ENCODE measurements at places on chromosomes 7 and 10. TPM values are rescaled to one million over a fixed set of nuclear protein-coding genes. Genes with fewer than 3 reads are reported as not detected.
A peak's percentile ranks its signal among the peaks of the same experiment; 100 is the strongest.

The COL17A1 gene
- 34.1 TPM for total RNA-seq

The CTAGE6 gene
- 2.3 TPM for total RNA-seq

The KIF20B gene
- total RNA-seq = 3.3 TPM

The CD36 gene
- 2,026 TPM for total RNA-seq

The SPAM1 gene
- not detected for total RNA-seq

The RTKN2 gene
- 0.16 TPM for total RNA-seq

The CALML3 gene
- total RNA-seq = 3.6 TPM

The CDHR1 gene
- 0.16 TPM for total RNA-seq

The PAX4 gene
- not detected for total RNA-seq

The TMEM106B gene
- 47.9 TPM for total RNA-seq

The ST8SIA6 gene
- total RNA-seq = 32.1 TPM

The KCP gene
- 0.33 TPM for total RNA-seq

The GPR37 gene
- 0.98 TPM for total RNA-seq

The ACHE gene
- 3.2 TPM for total RNA-seq

The LRRD1 gene
- not detected for total RNA-seq

DNA sequence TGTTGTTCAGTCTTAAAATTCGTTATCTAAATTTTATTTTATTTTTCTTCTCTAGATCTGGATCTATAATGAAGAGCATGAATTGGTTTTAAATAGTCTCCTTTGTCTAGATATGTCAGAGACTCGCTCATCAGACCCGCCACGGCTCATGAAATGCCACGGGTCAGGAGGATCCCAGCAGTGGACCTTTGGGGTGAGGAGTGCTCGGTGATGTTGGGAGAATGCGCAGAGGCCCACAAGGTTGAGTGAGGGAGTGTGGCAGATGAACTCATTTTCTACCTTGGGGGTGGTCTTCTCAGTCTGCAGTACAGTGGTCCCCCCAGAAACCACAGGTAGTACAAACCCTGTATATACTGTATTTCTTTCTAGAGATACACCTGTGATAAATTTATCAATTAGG, 95.3 kb downstream of the GALNT11 start:
- no peak for DNase-seq

GRCh38 chr7:109387530-109387929, 817.9 kb downstream of the DNAJB9 start:
- DNase-seq = no peak

GRCh38 chr7:98128346-98128745, 21.7 kb downstream of the LMTK2 start:
- DNase-seq = no peak

- no peak for DNase-seq
These were observed 1.8 kb downstream of the CCDC6 start for GRCh38 chr10:59904426-59905065.

GRCh38 chr7:131667699-131668098, 111.3 kb upstream of the PODXL start:
- no peak for DNase-seq

- DNase-seq = no peak
These were observed 24.2 kb downstream of the PIP4K2A start for GRCh38 chr10:22690158-22690557.

GRCh38 chr10:124997306-124997705, 55.4 kb downstream of the ZRANB1 start:
- no peak for DNase-seq

DNA sequence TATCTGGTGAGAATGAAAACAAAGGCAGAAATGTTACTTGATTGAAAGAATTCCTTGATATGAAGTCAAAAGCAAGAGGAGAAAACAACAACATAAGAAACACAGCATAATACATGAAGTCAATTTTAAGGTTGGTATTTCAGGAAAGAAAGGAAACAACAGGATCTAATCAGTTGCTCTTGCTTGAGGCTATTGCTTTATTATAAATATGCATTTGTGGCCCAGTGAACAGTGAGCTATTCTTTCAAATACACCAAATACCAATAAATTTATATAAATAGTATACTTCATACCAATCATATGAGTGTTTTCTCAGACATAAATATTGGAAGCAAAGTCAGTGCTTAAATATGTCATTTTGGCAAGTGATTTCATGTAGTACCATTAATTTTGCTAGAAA, 806.6 kb downstream of the NXPH1 start:
- DNase-seq = no peak

- no peak for DNase-seq
These were observed 29.5 kb downstream of the NAMPT start for GRCh38 chr7:106255246-106255645.

DNA sequence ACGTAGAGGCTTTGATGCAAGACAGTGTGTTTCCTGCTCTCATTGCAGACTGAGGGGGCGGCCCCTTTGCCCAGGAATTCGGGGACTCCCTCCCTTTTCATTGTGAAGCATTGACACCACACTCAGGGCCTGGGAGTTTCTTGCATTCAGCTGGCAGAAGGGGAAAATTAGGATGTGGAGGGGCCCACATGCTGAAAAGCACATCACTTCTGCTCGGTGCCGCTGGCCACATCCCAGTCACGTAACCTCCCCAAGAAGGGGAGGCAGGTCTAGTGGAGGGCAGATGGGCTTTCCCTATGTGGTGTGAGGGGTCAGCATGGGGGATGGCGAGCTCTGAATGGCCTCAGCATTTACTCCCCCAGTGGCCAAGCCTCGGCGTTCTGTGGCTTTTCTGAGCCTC, 47.9 kb downstream of the ADCY1 start:
- peak; percentile 30 for DNase-seq

DNA sequence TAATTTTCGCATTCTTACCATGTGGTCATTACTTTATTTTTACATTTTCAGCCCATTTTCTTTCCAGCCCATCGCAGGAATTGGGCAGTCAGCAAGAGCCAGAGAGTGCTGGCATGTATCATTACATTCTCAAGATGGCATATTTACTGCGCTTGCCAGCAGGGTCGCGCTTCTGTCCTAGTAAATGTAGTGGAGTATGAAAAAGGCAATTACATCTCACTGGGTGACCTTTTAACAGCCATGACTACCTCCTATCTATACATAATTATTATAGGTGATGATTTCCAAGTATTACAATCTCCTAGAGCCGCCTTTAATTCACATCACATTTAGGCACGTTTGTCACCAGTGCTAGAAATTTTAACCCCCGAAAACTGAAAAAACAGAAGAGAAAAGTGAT, 433.7 kb upstream of the MGMT start:
- no peak for DNase-seq

- no peak for DNase-seq
These were observed 24.8 kb upstream of the TECTB start for GRCh38 chr10:112258407-112258806.

DNA sequence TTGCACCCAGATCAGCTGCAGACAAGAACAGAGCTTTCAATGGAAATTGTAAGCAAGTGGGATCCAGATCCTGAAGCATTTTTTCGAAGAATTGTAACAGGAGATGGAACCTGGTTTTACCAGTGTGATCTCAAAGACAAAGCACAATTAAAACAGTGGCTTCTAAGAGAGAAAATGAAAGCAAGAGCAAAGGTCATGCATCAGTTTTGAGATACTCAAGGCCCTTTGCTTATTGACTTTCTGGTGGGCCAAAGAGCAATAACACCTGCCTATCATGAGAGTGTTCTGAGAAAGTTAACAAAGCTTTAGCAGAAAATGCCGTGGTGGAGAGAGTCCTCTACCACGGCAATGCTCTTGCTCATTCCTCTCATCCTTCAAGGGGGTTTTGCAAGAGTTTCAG, 194.8 kb downstream of the TMEM178B start:
- no peak for DNase-seq

- no peak for DNase-seq
These were observed 101.0 kb downstream of the SKIDA1 start for GRCh38 chr10:21424459-21424861.

DNA sequence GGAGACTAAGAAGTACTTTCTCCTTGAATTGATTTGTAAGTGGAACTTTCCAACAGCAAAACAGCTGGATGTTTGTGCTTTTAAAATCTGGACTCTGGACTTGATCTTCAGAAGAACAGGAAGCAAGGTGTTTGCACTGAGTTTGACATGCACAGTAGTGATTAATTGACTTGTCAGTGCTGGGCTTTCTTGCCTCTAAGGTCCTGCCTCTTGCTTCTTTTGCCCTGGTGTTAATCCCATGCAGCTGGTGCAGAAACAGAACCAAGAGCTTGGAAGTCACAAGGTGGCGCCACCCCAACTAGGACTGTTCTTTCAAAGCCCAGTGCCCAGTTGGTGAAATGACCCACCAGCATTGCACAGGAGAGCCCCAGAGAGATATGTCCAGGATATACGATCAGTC, 66.8 kb upstream of the SEPHS1 start:
- DNase-seq = no peak

DNA sequence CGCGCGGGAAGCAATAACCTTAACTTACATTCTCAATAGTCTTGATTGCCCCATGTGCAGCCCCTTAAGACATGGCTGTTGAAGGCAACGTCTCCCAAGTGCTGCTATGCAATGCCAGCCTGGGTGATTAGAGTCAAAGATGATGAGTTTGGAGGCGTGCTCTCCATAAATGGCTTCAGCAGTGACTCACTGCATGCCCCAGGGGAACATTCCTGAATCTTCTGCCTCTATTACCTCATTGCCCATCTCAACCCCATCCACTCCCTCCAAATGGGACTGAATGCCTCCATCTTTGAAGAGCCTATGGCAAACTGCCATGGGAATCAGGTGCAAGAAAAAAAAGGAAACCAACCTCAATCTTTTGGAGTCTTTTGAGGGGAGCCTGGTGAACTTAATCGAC, 282.8 kb downstream of the SNX10 start:
- DNase-seq = no peak

GRCh38 chr7:134084488-134085144, 42.5 kb upstream of the LRGUK start:
- DNase-seq = no peak

GRCh38 chr10:33334153-33334804, at the start of gene NRP1:
NRP1 (minus strand) TSS chr10:33334667; CDS start chr10:33334382, 285 bp downstream.
- DNase-seq = no peak

GRCh38 chr7:85641331-85641730, 454.5 kb upstream of the SEMA3D start:
- no peak for DNase-seq

DNA sequence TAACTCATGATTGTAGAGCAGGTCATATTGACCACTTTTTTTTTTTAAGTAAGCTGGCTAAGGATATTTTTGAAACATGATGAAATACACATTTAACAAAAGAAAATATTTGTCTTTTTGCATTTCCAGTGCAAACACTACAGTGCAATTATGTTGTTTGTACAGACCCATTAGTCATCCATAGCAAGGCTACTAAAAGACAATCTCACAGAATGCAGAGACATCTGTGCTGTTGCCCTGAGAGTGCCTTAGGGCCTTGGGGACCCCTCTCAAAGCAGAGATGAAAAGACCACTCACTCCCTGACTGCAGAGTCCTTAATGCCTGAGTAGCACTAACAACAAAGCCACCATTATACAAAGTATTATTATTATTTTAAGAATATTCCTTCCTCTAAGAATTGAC, 104.5 kb downstream of the NRCAM start:
- DNase-seq = no peak

GRCh38 chr10:21273400-21273968, 252.0 kb downstream of the SKIDA1 start:
- no peak for DNase-seq

DNA sequence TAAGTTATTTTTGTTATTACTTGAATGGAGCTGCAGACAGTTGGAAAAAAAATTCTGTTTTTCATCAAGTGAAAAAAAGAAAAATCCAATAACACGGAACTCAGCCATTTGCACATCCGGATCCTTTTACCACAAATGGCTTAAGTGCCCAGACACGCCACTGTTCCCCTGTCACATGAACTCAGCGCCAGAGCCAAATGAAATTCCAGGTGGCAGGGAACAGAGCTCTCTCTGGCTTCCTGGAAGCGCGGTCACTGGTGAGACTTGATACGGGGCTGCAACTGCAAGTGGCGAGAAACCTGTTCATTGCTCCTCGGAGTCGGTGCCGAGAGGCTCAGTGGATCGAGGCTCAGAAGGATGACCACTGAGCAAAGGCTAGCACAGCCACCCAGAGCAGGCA, 60.8 kb upstream of the NPTX2 start:
- DNase-seq = no peak

DNA sequence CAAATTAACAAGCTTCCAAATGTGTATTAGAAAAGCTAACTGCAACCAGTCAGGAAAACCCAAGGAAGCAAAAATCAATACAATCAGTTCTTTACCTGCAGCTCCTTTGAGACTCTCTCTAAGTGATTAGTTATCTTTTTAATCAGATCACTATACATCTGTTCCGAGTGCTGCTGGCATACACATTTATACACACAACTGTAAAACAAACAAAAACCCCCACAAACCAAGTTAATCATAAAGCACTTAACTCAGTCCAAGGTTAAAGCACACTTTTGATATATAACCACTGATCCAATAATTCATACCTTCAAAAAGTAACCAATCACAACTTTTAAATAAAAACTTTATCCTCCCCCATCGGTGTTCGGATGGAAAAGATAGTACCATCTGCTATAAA, 25.6 kb downstream of the CACUL1 start:
- DNase-seq = no peak

DNA sequence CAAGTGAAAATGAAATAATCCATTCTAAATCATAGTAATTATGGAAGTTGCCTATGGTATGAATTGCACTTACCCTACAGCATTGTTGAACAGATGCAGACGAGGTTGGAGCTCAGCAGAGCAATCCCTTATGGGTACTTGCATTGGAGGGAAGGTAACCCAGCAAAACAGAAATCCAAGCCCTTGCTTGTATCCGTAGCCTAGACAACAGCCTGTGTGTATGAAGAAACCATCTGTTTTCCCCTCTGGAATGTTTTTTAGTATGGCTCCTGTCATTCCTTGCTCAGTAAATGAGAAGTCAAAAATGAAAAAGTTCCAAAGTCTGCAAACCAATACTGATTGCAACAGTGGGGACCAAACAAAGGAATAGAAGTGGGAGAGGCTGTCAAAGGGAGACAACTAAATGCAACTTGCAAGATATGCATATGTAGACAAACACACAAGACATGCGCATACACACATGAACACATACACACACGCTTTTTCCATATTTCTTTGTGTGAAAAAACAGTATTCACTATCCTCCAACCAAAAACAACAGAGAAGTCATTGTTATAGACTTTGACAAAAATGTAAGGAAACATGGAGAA, 260.8 kb downstream of the DYNC1I1 start:
- DNase-seq = no peak

DNA sequence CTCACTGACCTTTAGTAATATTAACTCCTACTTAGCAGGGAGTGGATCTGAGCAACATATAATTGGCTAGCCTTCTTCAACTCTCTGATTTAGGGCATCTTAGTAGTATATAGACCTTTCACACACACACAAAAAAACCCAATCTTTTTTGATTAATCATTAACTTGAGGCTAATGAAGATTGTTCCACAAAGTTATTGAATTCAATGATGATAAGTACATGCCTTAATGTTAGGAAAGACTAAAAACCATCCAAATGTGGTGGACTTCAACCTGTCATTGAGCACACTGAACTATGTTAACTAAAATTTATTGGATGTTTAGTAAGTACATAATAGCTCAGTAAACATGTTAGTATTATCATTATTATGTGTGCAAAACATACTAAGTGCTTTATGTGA, 179.4 kb upstream of the SLC25A13 start:
- no peak for DNase-seq

GRCh38 chr10:26410356-26410755, 27.8 kb upstream of the APBB1IP start:
- DNase-seq = no peak

Measured in breast epithelium (tissue), 4 donors.